ENCODE measurements at places on chromosomes 12 and 14.

DNA sequence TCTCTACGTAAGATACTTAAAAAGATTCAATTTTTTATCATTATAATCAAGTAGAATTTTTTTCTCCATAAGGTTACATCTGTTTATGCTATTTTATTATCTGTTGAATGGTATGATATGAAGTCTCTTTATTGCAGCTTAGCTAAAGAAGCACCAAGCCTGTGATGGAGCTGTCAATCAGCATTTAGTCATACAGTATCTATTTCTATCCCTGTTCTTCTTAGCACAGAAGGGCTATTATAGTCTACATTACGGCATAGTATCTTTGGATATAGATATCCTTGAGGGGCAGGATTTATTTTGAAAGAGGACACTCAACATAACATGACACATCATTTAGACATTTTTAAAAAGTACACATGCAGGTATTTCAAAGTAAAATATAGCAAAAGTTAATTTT lies 277.1 kb downstream of the FOXG1 start:
- peak; percentile 69 for DNase-seq

DNA sequence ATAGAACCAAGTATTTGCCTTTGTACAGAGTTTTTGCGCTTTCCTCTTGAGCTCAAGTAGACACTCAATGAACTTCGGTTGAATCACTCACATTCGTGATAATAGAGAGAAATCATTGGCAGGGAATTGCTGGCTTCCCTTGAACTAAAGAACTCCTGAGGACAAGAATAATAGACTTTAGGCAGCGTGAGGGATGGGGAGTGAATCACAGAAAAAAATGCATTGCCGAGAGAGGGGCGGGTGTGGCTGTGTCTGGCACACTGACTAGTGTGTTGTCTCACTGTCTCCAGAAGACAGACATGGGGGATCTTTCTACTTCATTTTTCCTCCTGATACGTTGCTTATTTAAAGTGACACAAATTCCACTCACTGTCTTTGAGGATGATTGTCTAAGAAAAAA lies 805.2 kb downstream of the BCL11B start:
- no peak for DNase-seq

GRCh38 chr12:102797528-102797927 lies 119.5 kb downstream of the PAH start:
- no peak for DNase-seq

- no peak for DNase-seq
Observed at GRCh38 chr12:76634133-76634532, 74.6 kb upstream of the OSBPL8 start.

- no peak for DNase-seq
Observed at GRCh38 chr12:107331912-107332311, 238.6 kb upstream of the CRY1 start.

DNA sequence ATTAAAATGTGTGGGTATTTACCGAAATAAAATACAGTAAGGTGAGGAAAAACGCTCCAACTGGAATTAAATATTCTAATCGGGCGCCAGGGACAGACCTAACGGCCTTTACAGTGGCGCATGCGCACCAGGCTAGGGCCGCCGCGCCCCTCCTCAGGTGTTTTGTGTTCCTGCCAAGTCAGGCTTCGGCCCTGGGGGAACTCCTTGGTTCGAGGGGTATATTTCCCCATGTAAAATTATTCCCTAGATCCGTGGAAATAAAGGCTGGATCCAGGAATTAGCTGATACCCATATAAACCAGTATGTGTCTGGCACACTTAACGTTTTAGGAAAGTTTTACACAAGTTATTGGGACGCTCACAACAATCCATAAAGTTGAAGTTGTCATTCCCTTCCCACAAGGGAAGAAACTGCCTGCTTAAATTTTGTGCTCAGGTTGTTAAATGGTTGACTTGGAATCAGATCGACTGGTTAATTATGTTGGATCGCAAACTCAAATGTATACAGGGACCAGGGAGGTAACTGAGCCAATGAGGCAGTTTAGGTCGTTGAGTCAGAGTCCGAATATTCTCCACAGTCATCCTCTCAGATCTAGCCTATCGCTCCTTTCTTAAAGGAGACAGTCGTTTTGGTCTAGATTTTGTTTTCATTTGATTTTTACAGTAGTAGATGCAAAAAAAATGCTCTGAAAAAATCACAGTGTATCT lies 621 bp upstream of the ANAPC7 start:
- DNase-seq: peak; percentile 93

DNA sequence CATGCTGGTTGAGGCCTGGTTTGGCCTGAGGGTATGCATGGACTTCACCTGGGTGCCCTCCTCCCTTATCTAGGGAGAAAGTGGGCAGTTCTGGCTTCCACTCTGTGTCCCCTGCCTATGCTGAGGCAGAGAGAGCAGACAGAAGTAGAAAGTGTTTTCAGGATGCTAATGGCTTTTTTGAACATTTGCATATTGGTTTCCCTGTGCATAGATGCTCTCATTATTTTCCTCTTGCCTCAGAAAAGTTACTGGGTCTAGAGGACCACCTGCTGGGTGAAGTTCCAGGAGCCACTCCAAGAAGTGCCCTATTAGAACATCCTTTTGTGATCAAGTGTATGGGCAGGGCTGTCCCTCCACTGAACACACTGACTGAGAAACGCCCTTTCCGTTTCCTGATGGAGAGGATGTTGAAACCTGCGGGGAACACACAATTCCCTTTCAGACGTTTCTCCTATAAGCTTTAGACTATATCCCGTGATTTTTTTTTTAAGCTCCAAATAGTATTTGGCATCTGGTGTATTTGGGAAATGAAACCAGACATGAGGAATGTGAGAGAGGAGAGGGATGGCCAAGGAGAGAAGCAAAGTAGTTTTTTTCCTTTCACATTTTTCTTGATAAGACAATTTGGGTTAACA lies 66.6 kb downstream of the DAAM1 start:
- DNase-seq: no peak

DNA sequence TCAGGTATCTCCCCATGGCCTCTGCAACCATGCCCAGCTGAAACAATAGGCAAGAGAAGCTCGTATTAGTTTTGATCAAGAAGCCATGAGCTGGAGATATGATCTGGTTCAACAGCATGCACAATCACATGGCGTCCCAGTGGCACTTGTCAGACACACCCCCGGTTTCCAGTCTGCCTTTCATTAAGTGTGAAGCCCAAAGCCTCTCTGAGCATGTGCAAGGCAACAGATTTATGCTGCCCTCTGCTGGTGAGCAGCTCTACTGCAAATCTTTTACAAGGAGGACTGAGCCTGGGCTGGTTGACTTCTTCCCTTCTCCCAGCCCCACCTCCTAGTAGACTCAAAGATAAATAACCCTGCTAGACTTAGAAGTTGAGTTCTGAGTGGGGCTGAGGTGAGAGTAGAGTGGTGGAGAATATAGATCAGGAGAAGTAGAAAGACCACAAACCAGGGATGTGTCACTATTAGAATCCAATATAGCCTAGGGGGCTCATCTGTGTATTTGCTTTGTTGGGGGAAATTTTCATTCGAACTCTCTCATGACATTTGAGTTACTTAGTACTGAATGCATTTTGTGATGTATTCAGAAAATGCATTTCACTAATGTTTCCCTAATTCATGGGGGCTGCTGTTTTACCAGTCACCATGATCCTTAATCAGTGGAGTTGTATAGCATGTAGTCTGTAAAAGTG lies 53.7 kb upstream of the MBIP start:
- DNase-seq: peak; percentile 78

- DNase-seq: no peak
Observed at GRCh38 chr12:41380878-41381277, 192.8 kb downstream of the PDZRN4 start.

- no peak for DNase-seq
Observed at GRCh38 chr12:49622501-49623141, 740 bp upstream of the PRPF40B start.

DNA sequence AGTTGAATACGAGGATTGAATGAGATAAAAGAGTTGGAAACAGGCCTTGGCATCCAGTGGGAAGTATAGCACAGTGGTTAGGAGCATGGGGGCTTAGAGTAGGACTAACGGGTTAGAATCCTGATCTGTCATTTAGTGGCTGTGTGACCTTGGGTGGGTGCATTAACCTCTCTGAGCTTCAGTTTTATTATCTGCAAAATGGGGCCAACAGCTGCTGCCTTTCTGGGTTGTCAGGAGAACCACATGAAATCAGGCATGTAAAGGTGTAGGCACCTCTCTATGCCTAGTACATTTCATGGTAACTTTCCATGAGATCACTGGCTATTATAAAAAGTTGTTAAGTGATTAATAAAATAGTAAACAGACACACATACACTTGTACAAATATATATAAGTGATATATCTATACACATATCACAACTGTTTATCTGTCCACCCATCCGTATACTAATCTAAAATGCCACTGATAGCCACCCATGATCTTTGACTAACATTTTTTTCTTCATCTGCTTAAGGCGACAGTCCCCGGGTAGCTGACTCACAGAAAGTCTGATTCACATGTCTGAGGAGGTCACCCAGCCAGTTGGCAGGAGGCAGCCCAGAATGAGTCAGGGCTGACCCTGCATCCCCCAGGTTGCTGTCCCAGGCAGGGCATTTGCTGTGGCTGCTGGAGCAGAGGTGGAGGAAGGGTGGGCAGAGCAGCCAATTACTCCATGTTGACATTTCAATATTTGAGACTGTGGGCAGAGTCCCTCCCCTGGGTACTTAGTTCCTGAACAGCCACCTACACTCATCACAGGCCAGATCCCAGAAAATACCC lies 125.6 kb upstream of the NOS1 start:
- DNase-seq: no peak

DNA sequence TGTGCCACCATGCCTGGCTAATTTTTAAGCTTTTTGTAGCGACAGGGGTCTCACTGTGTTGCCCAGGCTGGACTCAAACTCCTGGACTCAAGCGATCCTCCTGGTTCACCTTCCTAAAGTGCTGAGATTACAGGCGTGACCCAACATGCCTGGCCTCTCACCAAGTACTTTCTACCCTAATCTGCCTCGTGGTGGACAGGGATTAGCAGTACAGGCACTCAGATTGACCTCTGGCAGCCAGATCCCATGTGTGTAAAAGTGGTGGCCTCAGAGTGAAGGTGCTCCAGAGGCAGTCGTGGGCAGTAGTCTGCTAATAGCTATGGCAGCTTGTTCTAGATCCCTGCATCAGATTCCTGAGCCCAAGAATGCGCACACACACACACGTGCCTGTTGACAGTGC lies 30.9 kb downstream of the MTHFD1 start:
- DNase-seq: no peak

- no peak for DNase-seq
Observed at GRCh38 chr12:3114671-3115070, 37.5 kb downstream of the TSPAN9 start.

DNA sequence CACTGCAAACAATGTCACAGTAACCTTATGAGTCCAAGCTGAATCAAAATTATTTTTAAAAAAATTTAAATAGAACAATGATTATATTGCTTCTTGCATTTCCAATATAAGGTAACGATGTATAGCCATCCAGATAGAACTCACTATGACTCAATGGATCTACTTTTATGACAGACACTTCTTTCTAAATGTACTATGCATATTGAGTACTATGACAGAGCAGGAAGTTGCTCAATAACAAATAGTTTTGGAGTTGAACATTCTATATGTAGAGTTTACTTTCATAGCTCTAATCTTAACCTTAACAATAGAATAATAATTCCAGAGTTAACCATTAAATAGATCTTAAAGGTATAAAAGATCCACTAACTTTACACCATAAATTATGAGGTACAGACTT lies 46.7 kb upstream of the ALG10B start:
- no peak for DNase-seq

DNA sequence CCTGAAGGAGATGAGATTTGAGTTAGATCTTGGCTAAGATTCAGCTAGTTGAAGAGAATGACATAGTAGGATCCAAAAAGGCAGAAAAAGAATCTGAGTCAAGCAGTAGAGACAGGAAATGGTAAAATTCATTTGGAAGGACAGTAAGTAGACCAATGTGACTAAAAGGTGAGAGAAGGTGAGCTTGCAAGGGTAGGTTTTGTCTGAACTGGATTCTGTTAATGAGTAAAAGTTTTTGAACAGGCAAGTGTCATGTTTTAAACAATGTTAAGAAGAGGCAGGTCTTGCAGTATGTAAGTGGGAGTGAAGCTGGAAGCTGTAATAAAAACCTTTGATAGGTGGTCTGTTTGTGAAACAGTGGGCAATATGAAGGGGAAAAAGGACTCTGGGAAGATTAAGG lies 58.6 kb downstream of the ACSS3 start:
- DNase-seq: no peak

- DNase-seq: no peak
Observed at GRCh38 chr14:23627961-23628360, 8.2 kb upstream of the DHRS2 start.

GRCh38 chr12:49428793-49429192 lies 61.5 kb downstream of the SPATS2 start:
- peak; percentile 68 for DNase-seq

- no peak for DNase-seq
Observed at GRCh38 chr12:113680868-113681267, 209.2 kb upstream of the LHX5 start.

DNA sequence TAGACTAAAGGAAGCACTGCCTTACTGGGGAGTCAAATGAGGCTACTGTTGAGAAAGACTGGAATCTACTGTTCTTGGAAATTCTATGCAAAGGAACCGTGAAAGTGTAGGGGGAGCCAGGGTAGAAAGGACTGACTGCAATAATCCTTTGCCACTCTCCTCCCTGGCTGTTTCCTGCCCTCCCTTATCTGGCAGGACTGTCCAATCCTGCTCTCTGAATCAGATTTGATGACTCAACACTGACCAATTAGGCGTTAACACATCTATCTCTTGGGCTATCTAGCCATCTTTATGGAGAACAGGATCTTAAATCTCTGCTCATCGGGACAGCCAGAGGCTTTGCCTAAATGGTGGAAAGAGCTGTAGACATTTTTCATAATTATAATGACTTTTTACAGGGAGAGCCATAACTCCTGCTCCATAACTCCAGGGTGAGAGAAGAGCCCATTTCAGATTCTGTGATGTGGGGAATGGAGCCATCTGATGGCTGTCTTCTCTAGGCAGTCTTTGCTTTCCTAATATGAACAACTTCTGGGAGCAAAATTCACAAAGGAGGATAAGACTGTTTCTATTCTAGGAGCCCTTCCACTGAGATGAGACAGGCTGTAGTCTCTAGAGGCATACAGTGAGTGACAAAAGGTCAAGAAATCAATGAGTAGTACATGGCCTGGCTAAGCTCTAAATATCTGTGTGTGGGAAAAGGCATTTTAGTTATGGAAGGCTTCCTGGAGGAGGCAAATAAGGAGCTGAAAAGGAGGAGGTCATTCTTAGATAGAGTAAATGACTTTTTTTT lies 68.9 kb upstream of the CISTR start:
- no peak for DNase-seq

DNA sequence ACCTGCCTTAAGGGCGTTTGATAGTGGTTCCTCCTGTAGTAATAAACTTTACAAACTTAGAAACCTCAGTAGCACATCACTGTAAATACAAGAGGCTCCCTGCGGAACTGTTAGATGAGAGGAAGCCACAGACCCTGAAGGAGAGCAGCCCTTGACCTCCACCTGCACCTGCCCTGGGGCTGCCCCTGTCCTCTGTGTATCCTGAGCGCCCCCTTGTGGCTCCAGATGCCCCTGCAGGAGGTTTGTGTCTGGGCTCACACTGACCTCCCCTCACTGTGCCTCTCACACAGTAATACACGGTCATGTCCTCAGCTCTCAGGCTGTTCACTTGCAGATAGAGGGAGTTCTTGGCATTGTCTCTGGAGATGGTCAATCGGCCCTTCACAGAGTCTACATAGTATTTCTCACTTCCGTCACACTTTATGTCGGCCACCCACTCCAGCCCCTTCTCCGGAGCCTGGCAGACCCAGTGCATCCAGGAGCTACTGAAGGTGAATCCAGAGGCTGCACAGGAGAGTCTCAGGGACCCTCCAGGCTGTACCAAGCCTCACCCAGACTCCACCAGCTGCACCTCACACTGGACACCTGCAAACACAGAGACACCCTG lies 1059.8 kb downstream of the TMEM121 start:
- DNase-seq: no peak

GRCh38 chr12:106974511-106974910 lies 12.4 kb downstream of the MTERF2 start:
- DNase-seq: no peak
